ENCODE measurements at places on chromosomes 1 and 21.

- DNase-seq, result no peak
Measured at GRCh38 chr1:231982871-231983587, 356.4 kb downstream of the DISC1 start.

DNA sequence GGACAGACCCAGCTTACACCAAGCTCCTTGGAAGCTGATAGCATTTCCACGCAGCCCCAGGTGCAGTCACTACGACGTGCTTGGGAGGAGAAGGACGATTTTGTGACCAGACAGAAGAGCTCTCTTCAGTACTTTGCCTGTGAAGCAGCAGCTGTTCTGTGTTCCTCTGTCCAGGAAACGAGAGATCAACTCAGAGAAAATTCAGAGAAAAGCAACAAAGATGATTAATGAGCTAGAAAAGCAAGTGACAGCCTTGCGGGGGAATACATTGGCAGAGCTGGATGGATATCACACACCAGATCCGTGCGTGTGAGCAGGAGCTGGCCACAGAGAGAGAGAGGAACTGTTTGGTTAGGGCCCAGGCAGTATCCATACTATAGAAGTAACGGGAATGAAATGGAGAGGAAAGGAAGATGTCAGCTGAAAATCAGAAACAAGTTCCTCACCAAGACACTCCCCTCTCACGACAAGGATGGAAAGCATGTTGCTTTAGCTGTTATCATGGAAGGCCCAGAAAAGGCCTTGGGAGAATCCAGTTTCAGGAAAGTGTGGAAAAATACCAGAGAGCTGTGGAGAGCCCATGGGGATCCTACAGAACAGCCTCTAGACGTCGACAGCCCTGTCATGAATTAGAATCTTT, 106.2 kb downstream of the TOMM20 start:
- DNase-seq, result peak; percentile 77

- peak; percentile 69 for DNase-seq
Measured at GRCh38 chr1:112320058-112320457, 76.0 kb upstream of the CTTNBP2NL start.

DNA sequence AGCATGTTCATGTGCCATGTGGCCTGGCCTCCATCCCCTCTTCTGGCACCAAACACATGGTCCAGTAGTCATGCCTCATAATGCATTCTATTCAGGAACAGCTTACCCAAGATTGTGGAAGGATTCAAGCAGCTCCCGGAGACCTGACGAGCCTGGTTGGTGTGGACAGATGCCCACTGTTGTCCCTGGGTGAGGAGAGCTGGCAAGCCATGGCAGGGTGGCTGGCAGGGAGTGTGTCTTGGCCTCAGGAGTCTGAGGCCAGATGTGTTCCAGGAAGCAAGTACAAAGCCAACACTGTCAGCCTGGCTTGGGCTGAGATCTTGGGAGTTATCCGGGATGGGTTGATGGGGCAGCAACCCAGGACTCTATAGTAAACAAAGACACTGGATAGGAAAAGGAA, 7.3 kb upstream of the FABP3 start:
- DNase-seq, result no peak

GRCh38 chr1:233114860-233115259, 164.4 kb downstream of the NTPCR start:
- DNase-seq, result peak; percentile 85

GRCh38 chr1:193014400-193014799, 44.8 kb downstream of the UCHL5 start:
- DNase-seq, result no peak

- no peak for DNase-seq
Measured at GRCh38 chr1:208433971-208434370, 189.8 kb upstream of the PLXNA2 start.

GRCh38 chr1:223219846-223220610, 77.0 kb upstream of the TLR5 start:
- no peak for DNase-seq

DNA sequence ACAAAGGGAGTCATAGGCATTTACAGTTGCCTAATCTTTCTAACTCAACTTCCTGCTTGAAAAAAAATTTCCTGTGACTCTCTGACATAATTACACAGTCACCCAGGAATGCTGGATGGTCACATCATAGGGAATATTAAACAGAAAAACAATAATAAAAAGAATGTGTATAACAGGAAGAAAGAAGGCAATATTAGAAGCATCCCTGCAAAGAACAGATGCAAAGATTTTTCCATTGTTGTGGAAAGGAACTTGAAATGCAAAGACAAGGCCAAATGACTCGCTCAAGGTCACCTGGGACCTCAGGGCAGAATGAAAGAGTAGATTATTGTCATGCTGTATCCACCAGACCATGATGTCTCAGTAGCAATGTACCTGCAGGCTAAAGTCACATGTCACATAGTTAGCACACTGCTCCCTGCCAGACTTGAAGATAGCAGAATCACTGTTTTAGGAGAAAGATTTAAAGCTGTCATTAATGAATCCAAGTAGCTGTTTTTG, 184.3 kb downstream of the CYYR1 start:
- no peak for DNase-seq

DNA sequence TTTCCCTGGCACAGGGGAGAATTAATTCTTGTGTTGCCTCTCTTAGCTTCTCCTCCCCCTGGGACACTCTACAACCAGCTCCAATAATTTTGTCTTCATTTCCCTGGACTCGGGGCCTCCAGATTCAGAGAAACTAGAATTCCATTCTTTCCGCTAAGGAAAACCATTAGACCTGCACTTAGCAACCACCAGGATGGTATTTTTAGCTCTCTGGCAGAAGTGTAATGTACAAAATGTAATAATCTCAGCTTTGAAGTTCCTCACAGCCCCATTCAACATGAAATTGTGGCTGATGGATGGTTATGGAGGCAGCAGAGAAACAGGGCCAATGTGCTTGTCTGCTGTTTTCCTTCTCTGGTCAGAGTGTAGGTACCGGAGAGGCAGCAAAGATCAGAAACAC, 113.8 kb downstream of the KCND3 start:
- DNase-seq, result no peak

DNA sequence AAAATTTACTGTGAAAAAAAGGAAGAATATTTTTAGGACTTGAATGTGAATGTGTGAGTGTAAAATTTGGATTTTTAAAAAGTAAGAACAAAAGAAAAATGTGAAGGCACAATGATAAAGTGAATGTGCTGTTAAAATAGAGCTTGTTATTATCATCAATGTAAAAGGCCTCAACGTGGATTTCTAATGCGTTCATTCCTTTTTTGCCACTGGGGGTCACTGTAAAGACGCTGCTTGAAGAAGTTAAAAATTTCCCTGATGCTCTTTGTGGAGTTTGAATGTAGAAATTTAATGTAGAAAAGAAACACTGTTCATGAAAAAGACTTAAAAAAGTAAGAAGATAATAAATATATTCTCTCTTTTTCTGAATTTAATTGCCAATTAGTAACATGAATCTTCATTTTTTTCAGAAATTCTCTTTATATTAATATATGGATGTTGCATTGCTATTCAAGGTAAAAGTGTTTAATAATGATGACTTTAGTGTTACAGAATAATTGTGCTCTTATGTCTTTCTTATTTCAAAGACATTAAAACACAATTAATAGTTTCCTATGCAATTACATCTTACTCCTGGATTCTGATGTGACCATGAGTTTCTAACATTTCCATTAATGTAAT, 161.5 kb downstream of the DNM3 start:
- peak; percentile 34 for DNase-seq

DNA sequence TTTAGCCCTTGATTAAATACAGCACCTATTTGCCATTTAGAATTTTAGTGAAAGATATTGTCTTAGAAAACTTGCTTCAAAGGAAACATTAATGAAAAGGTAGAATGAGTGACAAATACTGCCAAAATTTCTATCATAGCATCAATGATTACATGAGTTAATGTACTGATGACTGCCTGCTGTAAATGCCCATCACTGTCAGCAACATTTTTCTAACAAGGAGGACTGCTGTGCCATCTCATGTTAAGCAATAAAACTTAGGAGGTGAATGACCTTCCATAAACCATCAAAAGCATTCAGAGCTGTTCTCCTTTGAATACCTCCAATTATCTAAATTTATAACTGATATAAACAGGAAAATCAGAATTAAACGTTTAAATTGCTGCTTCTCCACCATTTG, 54.3 kb downstream of the GRIK1 start:
- DNase-seq, result no peak

- no peak for DNase-seq
Measured at GRCh38 chr1:32702599-32703478, at the start of gene SYNC. Gene SYNC (minus strand): TSS chr1:32702770. CDS start chr1:32702660, 110 bp downstream.

DNA sequence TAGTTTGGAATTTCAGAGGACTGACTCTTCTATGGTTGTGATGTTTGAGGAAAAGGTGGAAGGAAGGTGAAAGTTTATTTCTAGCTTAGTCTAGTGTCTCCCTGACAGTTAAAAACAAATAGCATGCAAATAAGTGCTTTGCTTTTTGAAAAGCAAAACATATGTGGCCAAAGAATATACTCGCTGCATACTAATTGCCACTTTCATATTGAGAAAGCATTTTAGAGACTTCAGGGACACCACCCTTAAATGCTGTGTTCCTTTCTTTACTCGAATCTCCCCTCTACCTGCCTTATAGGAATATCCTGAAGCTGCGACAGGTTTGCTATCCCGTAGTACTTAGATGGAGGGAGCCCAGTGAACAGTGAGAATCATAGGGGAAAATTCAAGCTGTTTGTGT, 23.2 kb downstream of the GLUL start:
- DNase-seq, result no peak

Data from MV-4-11 (cell line).